ENCODE measurements at places on chromosomes 12 and 14.

DNA sequence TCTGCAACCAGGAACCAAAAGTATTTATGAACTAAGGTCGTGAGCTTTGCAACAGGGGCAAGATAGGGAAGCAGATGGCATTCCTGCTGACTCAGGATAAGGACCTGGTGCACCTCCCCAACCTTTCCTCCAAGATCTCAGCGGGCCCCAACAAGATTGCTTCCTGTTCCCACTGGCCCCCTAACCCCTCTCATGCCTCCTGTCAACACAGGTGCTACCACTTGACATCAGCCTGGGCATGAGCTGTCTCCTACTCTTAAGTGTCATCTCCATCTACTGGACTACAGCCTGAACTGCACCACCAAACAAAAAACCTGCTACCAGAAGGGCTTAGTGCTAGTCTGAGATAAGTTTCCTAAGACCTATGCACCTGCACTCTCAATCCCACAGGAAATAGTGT, 32.7 kb downstream of the MED6 start:
- DNase-seq, result no peak

DNA sequence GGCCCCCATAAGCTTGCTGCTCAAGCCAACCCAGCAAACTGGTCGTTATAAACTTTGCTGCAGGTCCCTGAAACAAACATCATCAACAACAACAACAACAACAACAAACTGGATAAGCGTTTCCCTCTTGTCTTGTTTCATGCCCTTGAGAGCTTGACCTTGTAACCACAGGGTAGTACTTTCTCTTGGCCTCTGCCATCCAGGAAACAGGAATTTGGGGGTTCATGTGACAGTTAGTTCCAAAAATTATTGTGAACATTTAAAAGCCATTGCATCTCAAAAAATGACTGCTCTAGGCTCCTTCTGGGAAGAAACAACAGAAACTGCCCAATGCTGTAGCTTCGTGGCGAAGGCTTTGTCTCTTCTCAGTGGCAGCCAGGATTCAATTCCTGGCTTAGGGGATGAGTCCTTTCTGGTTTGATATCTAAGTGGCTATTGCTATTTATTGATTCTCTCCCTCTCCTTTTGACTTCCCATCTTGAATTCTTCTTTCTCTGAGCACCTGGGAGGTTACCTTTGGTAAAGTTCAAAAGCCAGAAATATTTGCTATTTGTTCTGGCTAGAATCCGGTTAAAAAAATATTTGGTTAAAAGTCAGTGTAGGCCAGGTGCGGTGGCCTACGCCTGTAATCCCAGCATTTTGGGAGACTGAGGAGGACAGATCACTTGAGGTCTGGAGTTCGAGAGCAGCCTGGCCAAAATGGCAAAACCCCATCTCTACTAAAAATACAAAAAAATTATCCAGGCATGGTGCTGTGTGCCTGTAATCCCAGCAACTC, 52.0 kb upstream of the CPM start:
- no peak for DNase-seq

DNA sequence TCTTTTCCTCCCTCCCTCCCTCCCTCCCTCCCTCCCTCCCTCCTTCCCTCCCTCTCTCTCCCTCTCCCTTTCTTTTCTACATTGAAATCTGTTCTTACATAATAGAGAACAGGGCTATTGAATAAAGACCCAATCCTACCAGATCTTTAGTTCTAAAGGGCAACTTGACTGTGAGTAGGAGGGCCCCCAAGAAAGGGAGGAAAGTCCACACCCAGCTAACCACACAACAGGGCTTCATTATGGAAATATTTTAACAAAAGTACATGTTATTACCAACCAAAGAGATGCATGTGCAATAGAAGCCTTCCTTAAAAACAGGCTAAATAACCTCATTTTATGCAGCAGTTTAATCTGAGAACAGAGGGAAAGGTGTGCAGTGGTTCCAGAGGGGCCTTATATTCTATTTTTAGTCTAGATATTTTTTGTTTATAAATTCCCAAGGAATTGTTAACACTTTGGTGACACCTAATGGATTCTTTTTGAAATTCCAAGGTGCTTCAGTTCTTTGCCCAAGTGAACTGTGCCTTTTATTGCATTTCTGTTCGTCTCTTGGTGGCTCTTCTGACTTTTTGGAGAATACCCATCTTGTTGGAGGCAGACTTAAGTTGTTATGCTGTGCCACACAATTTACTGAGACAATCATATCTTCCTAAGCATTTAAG, 63.0 kb downstream of the GNS start:
- DNase-seq, result no peak

DNA sequence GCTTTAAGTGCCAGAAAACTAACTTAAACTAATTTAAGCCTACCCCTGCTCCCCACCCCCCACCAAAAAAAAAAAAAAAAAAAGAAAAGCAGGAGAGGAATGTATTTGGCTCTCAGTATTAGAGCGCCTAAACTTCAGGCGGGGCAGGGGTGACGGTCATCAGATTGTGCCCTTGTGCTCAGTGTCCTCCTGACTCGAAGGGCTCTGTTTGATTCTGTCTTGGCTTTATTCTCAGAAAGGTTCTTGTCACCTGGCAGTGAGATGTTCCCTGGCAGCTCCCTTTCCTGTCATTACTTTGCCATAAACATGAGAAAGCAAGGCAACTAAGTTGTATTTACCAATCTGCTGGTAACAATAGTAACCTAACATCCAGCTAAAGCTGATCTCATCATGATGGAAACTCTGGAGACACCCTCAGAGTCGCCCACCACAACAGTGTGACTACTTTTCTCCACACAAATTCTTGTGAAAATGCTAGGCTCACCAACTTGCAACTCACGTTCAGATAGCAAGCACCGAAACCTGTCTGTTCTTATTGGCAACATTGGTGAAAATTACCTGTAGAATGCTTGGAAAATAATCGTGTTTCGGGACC, 39.0 kb upstream of the WNK1 start:
- no peak for DNase-seq

DNA sequence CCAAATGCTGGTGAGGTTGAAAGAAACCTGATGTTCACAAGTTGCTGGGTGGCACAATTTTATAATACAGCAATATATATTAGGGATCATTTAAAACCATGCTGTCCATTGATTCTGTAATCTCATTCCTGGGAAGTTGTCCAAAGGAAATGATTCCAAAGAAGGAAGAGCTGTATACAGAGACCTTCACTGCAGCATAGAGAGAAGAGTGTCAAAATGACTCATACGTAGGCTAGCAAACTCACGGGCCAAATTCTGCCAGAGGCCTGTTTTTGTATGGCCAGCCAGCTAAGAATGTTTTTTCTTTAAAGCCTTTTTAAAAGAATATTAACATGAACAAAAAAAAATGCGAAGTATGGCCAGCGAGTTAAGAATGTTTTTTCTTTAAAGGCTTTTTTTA, 69.2 kb upstream of the MED13L start:
- no peak for DNase-seq

GRCh38 chr12:95443459-95443858, 30.5 kb upstream of the METAP2 start:
- DNase-seq, result no peak

DNA sequence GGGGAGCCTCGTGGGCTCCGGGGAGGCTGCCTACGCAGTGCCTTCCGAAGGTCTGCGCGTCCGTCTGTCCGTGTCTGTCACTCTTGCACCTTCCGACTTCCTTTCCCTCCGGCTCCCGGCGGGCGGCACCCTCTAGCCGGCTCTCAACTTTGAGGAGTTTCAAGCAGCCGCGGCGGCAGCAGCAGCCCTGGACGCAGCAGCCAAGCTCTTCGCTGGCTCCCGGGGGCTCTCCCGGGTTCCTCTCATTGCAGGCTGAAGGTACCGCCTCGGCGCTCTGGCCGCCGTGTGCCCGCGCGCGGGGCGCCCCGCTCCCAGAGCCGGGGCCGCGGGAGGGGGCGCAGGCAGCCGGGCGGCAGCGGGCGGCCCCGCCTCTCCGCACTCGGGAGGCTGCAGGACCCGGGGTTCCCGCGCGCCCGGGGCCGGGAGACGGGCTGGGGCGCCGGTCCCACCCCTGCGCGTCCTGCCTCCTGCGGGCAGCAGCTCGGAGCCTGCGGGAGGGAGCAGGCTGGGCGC, at the start of the genes AMIGO2 and PCED1B:
Gene AMIGO2, minus strand, starts transcription at position 492 of the 513 bp plus-strand sequence. CDS start 957 bp downstream, outside the sequence.
Gene PCED1B, plus strand, starts transcription at position 154 of the 513 bp plus-strand sequence. CDS start 155,443 bp downstream, outside the sequence.
- peak; percentile 24 for DNase-seq

All from NCI-H748 treated with DMSO at 0.1 percent for 48 hours (cell line).